Fibroblast of mammary gland (primary cell): ENCODE measurements at places on chromosomes 5 and 9.

DNA sequence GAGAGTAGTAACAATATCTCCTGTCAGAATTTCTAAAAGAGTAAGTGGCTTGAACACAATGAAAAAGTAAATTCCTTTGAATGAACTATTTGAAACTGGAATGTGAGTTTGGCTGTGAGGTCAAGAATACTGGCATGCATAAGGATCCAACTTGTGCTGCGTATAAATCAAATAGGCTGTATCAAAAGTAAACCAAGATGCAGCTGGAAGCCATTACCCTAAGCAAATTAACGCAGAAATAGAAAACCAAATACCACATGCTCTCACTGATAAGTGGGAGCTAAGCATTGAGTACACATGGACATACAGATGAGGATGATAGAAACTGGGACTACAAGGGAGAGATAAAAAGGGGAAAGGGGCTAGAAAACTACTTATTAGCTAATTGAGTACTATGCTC lies 24.0 kb upstream of the SRFBP1 start:
- no peak for DNase-seq

- DNase-seq, result no peak
Observed at GRCh38 chr9:8693464-8693863, 893.9 kb upstream of the DMAC1 start.

- no peak for DNase-seq
Observed at GRCh38 chr5:17276445-17276844, 59.0 kb downstream of the BASP1 start.

DNA sequence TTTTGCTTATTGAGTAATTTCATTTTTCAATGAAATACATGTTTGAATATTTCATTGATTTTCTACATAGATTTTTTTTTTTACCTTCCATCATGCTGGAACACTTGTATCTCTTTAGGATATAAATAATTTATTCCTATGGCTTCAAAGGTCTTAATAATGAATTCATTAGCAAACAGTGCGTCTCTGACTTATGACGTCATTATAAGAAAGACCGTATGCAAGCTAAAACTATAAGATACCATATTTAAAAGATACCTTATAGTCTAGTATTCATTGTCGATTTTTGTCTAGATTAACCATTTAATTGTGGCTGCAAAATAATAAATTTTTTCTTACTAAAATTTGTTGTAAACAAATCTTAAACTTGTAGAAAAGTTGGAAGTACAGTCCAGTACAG lies 187.7 kb upstream of the CHD1 start:
- DNase-seq, result no peak

DNA sequence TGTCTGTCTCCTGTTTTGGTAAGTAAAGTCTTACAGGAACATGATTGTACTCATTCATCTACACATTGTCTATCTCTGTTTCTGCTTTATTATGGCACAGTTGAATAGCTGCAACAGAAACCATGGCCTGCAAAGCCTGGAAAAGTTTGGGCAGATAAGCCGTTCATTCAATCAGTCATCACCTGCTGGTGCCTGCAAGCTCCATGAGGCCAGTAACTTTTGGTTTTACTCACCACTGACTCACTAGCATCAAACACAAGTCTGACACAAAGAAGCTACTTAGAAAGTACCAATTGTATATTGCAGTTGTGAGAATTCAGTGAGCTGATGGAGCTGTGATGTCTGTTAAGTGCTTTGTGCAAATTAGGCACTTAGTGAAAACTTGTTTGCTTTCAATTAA lies 373.6 kb upstream of the SGCD start:
- DNase-seq, result peak; percentile 8

DNA sequence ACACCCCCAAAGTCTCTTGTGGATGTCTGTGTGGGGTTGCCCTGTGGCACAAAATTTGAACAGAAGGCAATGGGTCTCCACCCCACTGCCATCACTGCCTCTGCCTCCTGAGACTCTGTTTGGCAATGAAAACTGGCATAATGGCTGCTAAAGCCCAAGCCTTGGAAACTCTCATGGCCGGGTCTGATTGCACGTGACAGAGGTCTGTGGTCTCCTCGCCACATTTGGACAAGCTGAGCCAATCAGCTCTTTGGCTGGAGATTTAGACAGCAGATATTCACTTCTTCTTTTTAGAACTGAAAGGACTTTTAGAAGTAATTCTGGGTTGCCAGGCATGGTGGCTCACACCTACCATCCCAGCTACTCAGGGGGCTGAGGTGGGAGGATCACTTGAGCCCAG lies 5.5 kb downstream of the GGTA1 start:
- DNase-seq, result no peak

- no peak for DNase-seq
Observed at GRCh38 chr5:147689426-147689825, 93.1 kb downstream of the JAKMIP2 start.

- no peak for DNase-seq
Observed at GRCh38 chr5:178123966-178124925, 6.6 kb upstream of the RMND5B start.
